ENCODE measurements at places on chromosomes 6 and 20. TPM values are rescaled to one million over a fixed set of nuclear protein-coding genes. Genes with fewer than 3 reads are reported as not detected.

The AHCY gene
- 263 TPM for total RNA-seq

The IL17F gene
- not detected for total RNA-seq

The CTAGE9 gene
- total RNA-seq, result not detected

The ME1 gene
- 2.0 TPM for total RNA-seq

The PKIB gene
- total RNA-seq, result 69.1 TPM

The MUCL3 gene
- not detected for total RNA-seq

The PARD6B gene
- total RNA-seq, result 15.5 TPM

The DDRGK1 gene
- 57.6 TPM for total RNA-seq

The HLA-DRB1 gene
- 0.63 TPM for total RNA-seq

The GNAS-AS1 gene
- total RNA-seq, result 1.8 TPM

The DNPH1 gene
- total RNA-seq, result 176 TPM

- H3K27me3 ChIP-seq, result no peaks in the 10 kb centered on the region
- H3K27ac ChIP-seq, result no peak overlapping the region
- no peaks in the 10 kb centered on the region for H3K36me3 ChIP-seq
These were observed 12.1 kb upstream of the CNKSR3 start for GRCh38 chr6:154522576-154522975.

- H3K4me1 ChIP-seq, result peaks cover 5% of the 10 kb centered on the region
- no peak within 1 kb of the TSS for H3K4me3 ChIP-seq
- DNase-seq, result no peak
- H3K27me3 ChIP-seq, result no peaks in the 10 kb centered on the region
- no peaks in the 10 kb centered on the region for H3K36me3 ChIP-seq
These were observed at the start of gene ZC3H12D for GRCh38 chr6:149484733-149485700. Gene ZC3H12D, minus strand, starts transcription at chr6:149485014. Its CDS starts 10,471 bp downstream, at chr6:149474543.

DNA sequence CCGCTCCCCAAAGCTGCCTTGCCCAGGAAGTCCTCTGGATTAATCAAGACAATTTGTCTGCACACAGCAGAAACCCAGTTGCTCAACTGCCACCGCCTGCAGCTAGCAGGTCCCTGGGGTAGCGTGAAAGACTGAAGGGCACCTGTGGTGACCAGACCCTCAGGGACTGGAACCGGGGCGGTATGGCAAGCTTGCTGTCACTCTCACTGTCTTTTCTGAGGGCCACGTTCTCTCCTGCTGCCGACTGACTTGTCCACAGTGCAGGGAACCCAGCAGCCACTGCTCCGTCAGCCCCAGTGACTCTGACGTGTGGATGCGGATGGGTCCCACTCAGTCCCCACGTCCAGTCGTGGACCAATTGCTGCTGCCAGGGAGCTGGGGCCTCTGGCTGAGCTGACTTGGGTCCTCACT is 72.8 kb upstream of the PMEPA1 start:
- H3K4me1 ChIP-seq, result peaks cover 5% of the 10 kb centered on the region
- H3K27me3 ChIP-seq, result peaks cover 3% of the 10 kb centered on the region
- no peak overlapping the region for H3K4me3 ChIP-seq

- no peak for DNase-seq
These were observed 45.2 kb upstream of the NT5E start for GRCh38 chr6:85404564-85405174.

DNA sequence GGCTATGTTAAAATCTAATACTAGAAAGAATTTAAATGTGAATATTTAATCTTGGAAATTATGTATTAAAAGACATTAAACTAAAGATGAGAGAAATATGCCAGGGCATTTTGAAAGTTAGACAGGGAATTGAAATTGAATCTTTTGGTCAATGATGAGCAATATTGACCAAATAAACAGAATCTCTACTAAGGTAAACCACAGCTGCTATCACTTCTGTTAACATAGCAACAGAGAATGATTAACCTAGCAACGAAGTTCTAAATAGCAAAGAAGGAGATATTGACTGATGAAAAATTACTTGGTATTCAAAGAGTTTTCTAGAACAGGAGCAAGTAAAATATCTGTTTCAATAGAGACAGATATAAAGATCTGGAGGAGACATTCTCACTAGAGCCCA is 45.2 kb upstream of the RSPO3 start:
- no peaks in the 10 kb centered on the region for H3K27me3 ChIP-seq
- no peaks in the 10 kb centered on the region for H3K36me3 ChIP-seq

GRCh38 chr6:111610548-111611172 is 5.0 kb upstream of the TRAF3IP2 start:
- H3K27me3 ChIP-seq, result no peaks in the 10 kb centered on the region
- no peak overlapping the region for H3K4me3 ChIP-seq
- H3K27ac ChIP-seq, result no peak overlapping the region
- no peaks in the 10 kb centered on the region for H3K36me3 ChIP-seq
- H3K4me1 ChIP-seq, result peaks cover 4% of the 10 kb centered on the region

- no peak for DNase-seq
- H3K27ac ChIP-seq, result no peak overlapping the region
- H3K36me3 ChIP-seq, result no peaks in the 10 kb centered on the region
- no peak overlapping the region for H3K4me3 ChIP-seq
- H3K4me1 ChIP-seq, result peaks cover 3% of the 10 kb centered on the region
These were observed 33.0 kb downstream of the PIGU start for GRCh38 chr20:34643928-34644327.

GRCh38 chr20:49287555-49288249 is 9.8 kb upstream of the ZNFX1 start:
- no peak overlapping the region for H3K4me3 ChIP-seq
- H3K27ac ChIP-seq, result peak overlapping the region; percentile 30
- no peak for DNase-seq
- H3K4me1 ChIP-seq, result no peaks in the 10 kb centered on the region

DNA sequence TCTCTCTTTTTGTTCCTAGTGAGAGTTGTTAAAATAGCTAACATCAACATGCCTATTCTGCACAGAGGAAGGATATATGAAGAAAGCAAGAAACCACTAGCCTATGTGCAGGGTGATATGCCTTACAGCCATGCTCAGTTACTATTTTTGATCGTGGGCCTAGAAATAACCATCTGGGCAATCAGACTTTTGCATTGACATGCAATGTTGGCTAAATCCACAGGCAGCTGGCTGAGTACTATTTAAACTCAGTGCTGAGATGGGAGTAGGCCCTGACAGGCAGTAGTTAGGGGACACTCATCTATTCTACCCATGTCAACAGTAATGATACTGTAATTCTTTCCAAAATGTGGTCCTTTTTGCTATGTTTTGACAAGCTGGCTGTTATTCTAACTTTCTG is 89.6 kb downstream of the HDGFL1 start:
- peaks cover 6% of the 10 kb centered on the region for H3K4me1 ChIP-seq
- no peak for DNase-seq

- peaks cover 44% of the 10 kb centered on the region for H3K4me1 ChIP-seq
- no peaks in the 10 kb centered on the region for H3K36me3 ChIP-seq
- H3K27me3 ChIP-seq, result no peaks in the 10 kb centered on the region
These were observed 72.8 kb downstream of the KIF13A start for GRCh38 chr6:17914651-17915050.

DNA sequence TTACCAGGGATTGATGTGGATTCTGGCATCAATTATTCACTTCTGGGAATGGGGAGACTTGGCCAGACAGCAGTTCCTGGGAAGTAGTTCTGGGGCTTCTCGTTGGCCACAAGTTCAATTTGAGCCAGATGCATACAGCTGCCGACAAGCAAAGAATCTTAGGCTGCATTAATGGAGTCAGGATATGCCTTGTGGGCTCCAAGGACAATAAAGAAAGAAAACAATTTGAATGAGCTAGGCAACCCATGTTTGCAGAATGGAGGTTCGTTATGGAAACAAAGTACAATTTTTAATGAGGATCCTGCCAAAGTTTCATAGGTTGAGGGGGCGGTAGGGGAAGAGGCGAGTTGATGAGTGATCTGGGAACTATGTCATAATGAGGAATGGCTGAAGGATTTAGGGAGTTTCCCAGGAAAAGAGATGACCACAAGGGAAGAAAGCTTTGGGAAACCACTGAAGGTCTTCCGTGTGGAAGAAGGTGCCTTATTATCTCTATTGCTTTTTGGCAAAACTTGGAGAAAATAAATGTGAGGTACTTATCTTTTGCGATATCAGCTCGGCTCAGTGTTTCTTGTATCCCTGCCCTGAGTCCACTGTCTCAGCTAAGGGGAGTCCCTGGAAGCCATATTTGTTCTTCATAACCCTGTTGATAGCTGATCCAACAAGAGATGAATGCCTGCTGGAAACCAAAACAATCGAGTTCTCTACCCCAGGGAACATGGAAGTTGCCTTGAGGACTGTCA is 181.0 kb upstream of the ZNF217 start:
- no peak for DNase-seq
- no peaks in the 10 kb centered on the region for H3K36me3 ChIP-seq
- H3K4me3 ChIP-seq, result no peak overlapping the region
- no peak overlapping the region for H3K27ac ChIP-seq

DNA sequence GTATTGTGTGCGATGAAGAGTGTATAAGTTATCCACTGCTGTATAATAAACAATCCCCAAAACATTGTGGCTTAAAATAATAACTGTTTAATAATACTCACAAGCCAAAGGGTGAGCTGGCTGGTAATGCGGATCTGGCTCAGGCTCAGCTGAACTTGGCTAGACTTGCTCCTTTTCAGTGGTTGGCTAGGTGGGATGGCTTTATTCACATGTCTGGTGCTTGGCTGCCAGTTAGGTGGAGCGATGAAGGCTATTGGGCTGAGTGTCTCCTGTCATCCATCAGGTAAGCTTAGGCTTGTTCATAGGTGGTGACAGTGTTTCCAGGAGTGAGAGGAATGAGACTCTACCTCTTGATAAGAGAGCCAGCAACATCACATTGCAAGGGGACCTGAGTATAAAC is 135.0 kb upstream of the ASCC3 start:
- H3K36me3 ChIP-seq, result no peaks in the 10 kb centered on the region
- no peak overlapping the region for H3K4me3 ChIP-seq
- H3K27me3 ChIP-seq, result no peaks in the 10 kb centered on the region
- H3K27ac ChIP-seq, result no peak overlapping the region

GRCh38 chr6:104682722-104683643 is 176.7 kb downstream of the HACE1 start:
- peaks cover 3% of the 10 kb centered on the region for H3K4me1 ChIP-seq
- no peaks in the 10 kb centered on the region for H3K27me3 ChIP-seq
- peak; percentile 60 for DNase-seq
- H3K27ac ChIP-seq, result no peak overlapping the region
- H3K36me3 ChIP-seq, result no peaks in the 10 kb centered on the region
- H3K4me3 ChIP-seq, result no peak overlapping the region

DNA sequence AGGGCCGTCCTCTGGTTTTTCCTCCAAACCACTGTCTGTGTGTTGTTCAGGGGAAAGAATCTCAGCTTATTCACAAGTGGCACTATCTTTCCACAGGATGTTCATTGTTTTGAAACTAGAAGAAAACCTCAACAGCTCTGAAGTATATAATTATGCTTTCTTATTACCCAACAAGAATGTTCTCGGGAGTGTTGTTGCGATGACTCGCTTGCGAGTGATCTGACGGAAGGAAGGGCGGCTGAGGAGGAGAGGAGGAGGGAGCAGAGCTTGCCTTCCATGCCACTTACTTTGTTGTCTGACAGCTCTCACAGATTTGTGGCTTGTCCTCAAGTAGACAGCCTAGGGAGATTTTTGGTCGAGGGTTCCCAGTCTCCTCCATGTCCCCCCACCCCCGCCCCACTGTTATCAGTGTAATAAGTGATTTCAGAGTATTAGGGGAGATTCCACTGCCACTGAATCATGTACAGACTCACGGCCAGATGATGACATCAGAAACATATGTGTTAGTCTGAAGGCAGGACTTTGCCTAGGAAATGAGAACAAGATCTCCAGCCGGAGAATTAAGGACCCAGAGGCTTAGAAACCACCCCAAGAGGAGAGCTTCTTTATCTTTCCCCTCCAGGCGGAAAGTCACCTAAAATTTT is 80.7 kb upstream of the CCN6 start:
- DNase-seq, result no peak
- H3K4me3 ChIP-seq, result no peak overlapping the region
- H3K36me3 ChIP-seq, result no peaks in the 10 kb centered on the region
- H3K4me1 ChIP-seq, result peaks cover 30% of the 10 kb centered on the region
- H3K27ac ChIP-seq, result no peak overlapping the region
- peaks cover 19% of the 10 kb centered on the region for H3K27me3 ChIP-seq

DNA sequence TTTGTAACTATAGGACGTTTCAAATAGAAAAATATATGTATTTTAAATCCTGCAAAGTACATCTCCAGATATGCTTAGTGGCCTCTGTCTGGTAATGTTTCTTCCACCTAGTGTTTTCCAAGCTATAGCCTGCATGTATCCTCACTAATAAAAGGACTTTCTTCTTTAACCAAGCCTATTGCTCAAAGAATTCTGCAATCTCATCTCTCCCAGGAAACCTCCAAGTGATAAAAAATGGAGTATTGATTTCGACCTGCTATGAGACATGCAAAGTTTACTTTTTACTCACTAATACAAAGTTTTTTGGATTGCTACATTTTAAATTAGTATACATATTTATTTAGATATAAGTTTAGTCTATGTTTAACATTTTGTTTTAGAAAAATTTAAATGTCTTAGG is 23.3 kb downstream of the ADGRB3 start:
- no peak overlapping the region for H3K27ac ChIP-seq
- no peak overlapping the region for H3K4me3 ChIP-seq
- H3K27me3 ChIP-seq, result no peaks in the 10 kb centered on the region
- H3K36me3 ChIP-seq, result no peaks in the 10 kb centered on the region
- H3K4me1 ChIP-seq, result peaks cover 5% of the 10 kb centered on the region

- DNase-seq, result no peak
- H3K4me1 ChIP-seq, result no peaks in the 10 kb centered on the region
- H3K4me3 ChIP-seq, result no peak overlapping the region
- no peaks in the 10 kb centered on the region for H3K36me3 ChIP-seq
- H3K27ac ChIP-seq, result no peak overlapping the region
- H3K27me3 ChIP-seq, result no peaks in the 10 kb centered on the region
These were observed 33.2 kb upstream of the OCSTAMP start for GRCh38 chr20:46583411-46584214.

- H3K4me1 ChIP-seq, result no peaks in the 10 kb centered on the region
- peak overlapping the region; percentile 43 for H3K27ac ChIP-seq
- H3K36me3 ChIP-seq, result peaks cover 41% of the 10 kb centered on the region
- H3K4me3 ChIP-seq, result no peak overlapping the region
- no peaks in the 10 kb centered on the region for H3K27me3 ChIP-seq
These were observed 14.2 kb upstream of the ZNFX1 start for GRCh38 chr20:49292010-49292409.

DNA sequence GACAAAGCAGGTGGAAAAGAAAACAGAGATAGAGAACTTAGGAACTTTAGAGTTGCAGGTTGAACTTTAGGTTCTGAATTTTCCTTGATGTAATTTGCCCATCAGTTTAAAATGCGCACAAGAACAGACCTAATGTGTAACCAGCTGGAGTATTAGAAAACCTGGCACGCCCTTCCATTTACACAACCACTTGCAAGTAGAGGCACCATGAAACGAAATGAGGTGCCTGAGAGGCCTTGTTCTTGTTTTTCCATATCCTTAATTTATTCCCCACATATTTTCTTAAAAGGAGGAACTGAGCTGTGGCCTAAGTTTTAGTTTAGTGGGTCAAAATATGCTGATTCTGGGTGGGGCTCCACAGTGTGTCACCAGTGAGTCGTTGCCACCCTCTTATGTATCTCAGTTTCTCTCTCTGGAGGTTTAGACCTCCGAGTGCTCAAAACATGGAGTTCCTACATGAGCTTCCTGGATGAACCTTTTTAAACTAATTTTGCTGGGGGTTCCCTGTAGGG is 17.2 kb upstream of the IL22RA2 start:
- no peaks in the 10 kb centered on the region for H3K36me3 ChIP-seq
- DNase-seq, result no peak
- H3K27me3 ChIP-seq, result no peaks in the 10 kb centered on the region
- no peaks in the 10 kb centered on the region for H3K4me1 ChIP-seq
